Stimulated activated CD4-positive, alpha-beta T cell treated with anti-CD3 and anti-CD28 coated beads, Interleukin-2, amount 100 ng/mL, for 4 hours (primary cell): ENCODE measurements at places on chromosomes 12 and 14.

- DNase-seq = no peak
Observed at GRCh38 chr12:26987634-26988424, 26.4 kb downstream of the TM7SF3 start.

DNA sequence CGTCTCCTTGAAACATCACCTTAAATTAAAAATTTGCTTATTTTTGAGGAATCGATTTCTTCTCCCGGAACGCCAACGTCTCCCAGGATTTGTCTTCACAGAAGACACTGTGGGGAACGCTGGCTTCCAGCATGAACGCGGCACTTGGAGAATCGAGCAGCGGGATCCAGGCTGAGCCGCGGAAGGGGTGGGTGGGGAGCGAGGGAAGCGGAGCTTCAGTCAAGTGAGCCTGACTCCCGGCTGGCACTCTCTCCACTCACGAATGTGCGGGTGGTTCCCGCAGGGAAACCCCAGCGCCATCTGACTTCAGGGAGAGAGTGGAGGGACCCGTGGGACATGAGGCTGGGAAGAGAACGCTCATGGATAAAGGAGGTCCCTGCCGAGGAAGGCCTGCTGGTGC, 506.0 kb upstream of the TMEM132C start:
- no peak for DNase-seq

DNA sequence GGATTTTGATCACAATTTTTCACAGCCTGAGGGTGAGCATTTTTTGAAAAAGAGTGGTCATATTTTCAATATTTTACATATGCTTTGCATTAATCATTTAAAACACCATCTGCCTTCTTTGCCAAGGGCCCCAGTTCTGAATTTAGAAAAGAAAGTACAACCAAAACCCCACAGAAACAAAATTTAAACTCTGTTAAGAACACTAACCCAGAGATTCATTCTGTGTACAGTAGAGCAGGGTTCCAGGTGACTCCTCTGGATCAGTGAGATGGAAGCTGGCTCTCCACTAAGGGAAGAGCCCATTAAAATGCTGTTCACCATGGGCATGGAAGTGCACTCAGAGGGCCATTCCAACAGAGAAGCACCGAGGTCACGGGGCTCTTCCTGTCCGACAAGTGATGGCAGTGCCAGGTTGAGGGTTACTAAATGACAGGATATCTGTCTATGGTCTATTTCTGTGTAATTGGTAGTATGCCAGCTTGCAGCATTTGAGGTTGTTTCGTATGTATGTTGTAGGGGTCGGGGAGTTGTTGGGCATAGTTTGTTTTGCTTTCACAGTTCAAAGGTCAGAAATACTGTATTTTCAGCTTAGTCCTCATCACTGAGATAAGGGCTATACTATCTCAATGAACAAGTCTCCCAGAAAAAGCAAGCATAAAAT, 95.9 kb downstream of the SLC35F4 start:
- no peak for DNase-seq

GRCh38 chr12:96424601-96425000, 24.4 kb upstream of the CDK17 start:
- DNase-seq = no peak

DNA sequence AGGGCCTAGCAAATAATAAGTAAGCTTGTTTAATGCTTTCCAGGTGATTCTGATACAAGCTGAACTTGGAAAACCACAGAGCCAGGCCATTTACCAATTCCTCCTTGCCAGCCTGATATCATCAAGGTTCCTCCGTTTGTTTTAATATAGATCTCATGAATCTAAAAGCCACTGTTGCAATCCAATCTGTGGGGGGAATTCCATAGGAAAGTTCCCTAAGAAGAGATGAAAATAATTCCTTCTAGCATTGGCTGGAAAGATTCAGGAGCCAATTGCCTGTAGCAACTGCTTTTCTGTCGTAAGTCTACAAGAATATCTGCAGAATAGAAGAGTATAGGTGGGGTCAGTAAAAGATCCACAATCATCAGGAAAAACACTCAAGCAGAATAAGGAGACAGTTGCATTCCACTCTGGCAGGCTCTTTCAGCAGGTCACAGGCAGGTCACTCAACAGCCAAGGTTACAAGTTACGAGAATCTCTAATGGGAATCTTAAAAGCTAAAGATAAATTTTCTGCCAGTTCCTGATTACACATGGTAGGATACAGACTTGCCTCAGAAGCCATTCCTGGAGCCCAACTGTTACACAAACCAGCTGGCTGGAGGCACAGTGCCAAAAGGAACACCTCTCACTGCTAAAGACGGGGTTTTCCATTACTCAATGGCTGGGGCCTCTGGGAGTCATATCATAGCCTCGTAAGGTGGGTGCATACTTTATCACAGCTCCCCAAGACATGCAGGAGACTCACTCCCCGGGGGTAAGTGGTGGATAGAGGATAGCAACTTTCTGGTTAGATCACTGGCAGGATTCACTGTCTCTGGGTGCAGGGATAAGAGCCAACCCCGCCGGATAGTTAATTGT, 43.6 kb downstream of the FGD6 start:
- no peak for DNase-seq

DNA sequence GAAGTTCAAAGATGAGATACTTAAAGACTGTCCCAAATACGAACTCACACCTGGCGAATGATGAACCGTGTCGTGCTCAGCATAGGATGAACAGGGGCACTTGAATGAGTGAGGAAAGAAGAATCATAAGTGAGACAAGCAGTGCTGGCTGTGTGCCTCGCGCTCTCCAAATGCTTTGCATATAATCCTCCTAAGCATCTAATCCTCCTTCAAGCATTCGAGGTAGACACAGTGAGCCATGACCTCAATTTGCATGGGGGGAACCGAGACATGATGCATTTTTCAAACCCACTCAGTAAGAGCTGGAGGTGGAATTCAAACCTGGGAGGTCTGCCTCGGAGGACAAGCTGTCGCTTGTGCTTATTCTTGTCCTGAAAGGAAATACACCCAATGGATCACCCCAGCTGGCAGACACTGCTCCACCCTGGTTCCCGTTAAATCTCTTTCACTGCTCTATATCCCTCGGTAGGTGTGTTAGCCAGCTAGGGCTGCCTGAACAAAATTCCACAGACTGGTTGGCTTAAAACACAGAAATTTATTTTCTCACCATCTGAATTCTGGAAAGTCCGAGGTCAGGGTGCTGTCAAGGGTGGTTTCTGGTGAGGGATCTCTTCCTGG, 274.0 kb downstream of the SLC15A4 start:
- no peak for DNase-seq

DNA sequence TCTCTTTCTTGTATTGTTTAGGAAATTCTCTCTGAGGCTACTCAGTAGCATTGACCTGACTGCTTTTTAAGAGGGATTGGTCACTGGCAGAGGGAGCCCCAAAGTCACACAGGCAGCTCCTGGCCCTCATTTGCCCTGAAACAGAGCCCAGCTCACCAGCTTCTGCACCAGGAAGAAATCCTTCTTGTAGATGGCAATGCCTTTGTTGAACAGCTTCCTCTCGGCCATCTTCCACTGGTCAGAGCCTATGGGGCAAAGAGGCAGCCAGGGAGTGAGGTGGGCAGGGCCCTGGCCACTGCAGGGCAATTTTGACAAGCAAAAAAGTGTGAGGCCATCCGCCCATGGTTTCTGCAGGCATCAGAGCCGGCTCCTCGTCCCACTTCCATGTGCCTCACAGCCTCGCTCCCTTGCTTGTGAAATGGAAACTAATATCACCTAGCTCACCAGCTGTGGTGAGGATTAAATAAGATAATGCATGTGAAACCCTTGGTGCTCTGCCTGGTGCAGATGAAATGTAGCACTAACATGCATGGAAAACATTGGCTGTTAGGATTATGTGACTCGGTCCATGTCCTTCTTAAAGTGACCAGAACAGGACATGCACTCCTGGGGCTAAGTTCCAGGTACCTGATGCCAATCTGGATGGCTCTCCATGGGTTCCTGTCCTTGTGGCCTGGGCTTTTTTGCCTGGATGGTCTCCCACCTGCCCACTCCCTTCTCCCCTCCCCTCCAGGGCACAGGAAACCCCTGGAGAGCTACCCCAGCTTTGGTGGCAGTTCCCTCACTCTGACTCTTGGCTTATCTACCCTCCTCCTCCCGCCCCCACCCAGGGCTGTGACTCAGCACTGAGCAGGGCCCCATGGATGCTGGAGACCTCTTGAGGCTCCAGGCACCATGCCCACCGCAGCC, 11.2 kb upstream of the PNMA1 start:
- no peak for DNase-seq
